GM04503 (cell line): ENCODE measurements at places on chromosomes 4 and X.
A peak's percentile ranks its signal among the peaks of the same experiment; 100 is the strongest.

DNA sequence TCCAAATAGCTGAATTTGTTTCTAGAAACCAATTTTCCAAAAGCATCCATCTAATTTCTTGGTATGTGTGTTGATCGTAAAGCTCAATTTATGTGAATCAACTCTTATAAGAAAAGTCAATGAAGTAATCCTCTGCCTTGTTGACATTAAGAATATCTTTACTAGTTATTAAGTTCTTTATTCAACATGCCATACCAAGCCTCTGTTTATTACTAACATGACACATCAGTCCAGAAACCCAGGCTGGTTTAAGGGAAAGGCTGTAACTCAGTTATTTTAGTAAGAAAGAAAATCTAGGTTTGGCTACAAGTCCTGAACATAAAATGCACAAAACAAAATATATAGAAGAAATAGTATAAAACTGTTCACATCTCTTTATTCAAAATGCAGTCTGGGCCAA lies 48.0 kb downstream of the KLHL34 start:
- DNase-seq, result no peak

- DNase-seq, result no peak
Observed at GRCh38 chr4:17687237-17687857, 72.9 kb downstream of the MED28 start.

GRCh38 chrX:136047016-136047642 lies 61.9 kb downstream of the SLC9A6 start:
- no peak for DNase-seq

- peak; percentile 14 for DNase-seq
Observed at GRCh38 chr4:74543983-74544382, 99.0 kb downstream of the AREG start.

DNA sequence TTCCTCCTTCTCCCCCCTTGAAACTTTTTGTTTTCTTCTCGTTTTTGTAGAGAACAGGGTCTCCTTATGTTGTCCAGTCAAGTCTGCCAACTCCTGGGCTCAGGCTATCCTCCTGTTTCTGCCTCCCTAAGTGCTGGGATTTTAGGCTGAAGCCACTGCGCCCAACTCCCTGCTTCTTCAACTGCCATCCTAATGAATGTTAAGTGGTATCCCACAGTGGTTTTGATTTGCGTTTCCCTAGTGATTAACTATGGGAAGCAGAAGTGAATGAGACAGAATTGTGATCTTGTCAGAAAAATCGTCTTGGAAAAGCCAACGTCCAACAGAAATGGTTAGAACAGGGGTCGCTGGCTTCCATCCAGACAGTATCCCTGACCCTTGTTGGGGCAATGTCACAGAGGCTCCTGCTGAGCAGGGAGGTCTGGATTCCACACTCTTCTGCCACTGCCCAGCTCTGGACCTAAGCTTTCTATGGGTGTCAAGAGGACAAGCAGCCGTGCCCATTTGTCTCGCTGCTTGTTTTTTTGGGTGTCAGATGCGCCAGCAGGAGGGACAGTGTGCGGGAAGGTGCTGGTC lies 869 bp upstream of the ADD1 start:
- no peak for DNase-seq

DNA sequence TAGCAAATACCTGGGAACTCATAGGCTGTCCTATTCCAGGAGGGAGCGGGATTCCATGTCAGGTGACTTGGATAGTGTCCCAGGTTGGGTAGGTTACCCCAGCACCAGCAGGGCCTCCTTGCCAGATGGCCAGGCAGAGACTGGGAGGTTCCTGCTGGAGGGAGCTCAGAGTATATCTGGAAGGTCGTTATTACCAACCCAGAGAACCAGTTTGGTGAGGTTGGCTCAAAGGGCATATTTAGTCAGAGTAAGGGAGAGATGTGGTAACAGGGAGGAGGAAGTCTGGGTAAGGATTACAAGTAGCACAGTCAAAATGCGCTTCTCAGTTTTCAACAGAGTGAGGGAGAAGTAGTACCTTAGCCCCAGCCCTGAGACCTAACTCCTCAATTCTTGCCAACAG lies 53.3 kb upstream of the LNX1 start:
- DNase-seq, result no peak

DNA sequence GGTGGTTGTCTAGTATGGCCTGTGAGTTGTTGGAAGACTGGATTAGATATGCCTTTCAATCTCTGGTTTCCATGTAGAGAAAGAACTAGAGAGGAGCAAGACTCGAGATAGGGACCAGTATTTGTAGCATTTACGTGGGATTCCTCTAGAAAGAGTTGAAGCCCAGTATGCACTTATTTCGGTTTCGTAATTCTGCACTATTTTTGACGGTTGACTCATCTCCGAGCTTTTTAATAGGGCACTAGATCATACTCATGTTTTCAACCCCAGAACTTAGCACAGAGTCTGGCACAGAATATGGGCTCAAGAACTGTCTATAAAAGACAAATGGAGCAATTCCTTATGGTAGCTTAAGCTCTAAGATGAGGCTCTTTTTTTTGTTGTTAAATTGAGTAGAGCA lies 15.7 kb downstream of the HELT start:
- no peak for DNase-seq
